ENCODE measurements at places on chromosomes 3 and 15.

DNA sequence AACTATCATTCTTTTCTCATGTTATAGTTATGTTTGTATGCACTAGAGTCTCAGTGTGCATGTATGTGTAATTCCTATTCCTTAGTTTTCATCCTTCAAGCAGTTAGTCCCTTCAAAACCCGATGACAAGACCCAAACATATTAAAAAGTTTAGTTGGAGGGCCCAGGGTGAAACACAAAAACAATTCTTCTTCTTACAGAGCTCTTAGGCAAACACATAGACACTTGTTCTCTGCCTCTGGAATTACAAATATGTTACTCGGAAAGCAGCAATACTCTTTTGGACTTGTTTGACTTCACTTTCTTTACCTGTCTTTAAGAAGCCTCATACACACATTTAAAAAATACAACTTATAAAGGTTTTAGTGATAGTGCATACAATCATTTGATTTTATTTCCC, 763 bp upstream of the CNTN6 start:
- no peak for DNase-seq

GRCh38 chr3:64021922-64022321, 1.4 kb downstream of the PSMD6 start:
- DNase-seq: no peak

GRCh38 chr15:60854858-60855564, 374.1 kb downstream of the RORA start:
- no peak for DNase-seq

DNA sequence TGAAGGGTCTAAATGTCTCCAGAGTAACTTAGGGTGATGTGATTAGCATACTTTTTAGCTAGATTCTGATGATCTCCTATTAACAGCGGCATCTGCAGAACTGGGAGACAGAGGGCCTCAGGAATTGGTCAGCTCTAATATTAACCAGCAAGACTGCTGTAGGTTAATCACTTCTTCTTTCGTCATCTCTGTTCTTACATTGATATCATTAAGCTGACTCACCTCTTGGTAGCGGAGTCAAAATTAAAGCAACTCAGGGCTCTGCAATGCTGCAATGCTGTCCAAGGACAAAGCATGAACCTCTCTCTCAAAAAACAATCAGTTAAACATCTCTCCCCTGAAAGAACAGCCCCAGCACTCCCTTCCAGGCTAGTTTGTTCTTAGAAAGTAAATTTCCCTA, 57.5 kb upstream of the TRA2B start:
- no peak for DNase-seq

DNA sequence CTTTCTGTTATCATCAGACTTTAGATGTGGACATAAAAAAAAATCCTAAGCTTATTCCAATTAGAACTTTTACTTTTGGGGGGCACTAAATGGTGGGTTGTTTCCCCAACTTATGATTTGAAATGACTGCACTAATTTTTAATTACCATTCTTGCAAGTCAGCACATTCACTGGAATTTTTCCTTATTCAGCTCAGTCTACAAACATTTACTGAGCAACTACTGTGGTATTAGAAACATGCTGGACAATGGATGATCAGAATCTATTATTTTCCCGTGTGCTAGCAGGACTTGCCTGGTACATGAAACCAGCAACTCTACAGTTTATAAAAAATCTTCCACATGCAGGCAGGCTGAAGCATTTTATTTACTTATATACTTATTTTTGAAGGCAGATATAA, 273.6 kb downstream of the FOXP1 start:
- DNase-seq: no peak

DNA sequence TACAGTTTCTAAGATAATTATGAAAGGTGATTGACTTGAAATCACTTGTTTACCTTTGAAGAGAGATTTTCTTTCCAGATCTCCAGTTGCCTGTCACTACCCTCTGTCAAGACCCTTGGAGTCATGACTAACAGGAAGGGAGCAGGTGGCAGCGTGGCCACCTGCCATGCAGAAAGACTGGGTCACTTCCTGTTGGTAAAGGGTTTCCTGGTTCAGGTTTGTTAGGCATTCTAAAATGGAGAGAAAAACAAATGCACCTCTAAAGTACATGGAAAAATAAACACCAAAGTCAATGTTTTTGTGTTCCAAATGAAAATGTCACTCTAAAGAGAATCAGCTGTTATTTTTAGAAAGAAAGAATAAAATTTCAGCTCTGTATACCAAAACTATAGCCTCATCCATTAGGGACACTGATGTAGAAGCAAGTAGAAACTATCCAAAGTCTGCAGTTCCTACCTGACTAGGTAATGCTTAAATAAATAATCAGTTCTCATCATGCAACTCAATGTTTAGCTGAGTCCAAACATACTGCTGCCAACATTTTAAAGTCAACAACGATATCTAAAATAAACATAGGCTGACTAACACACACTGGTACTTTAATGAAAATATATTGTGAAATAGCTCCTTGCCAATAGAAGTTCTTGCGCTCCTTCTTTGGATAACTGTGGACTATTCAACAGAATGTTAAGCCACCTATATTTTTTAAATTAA, 23.9 kb upstream of the TM4SF1 start:
- no peak for DNase-seq

All from activated T-helper 9 cell treated with anti-CD3 and anti-CD28 coated beads, Interleukin-2, amount 50 U/mL, for 16 hours (primary cell).